Activated effector memory CD4-positive, alpha-beta T cell treated with anti-CD3 and anti-CD28 coated beads, Interleukin-2, amount 50 U/mL, for 16 hours (primary cell): ENCODE measurements at places on chromosomes 11 and 22.

- DNase-seq = no peak
These were observed 33.1 kb upstream of the POLD3 start for GRCh38 chr11:74559110-74559933.

DNA sequence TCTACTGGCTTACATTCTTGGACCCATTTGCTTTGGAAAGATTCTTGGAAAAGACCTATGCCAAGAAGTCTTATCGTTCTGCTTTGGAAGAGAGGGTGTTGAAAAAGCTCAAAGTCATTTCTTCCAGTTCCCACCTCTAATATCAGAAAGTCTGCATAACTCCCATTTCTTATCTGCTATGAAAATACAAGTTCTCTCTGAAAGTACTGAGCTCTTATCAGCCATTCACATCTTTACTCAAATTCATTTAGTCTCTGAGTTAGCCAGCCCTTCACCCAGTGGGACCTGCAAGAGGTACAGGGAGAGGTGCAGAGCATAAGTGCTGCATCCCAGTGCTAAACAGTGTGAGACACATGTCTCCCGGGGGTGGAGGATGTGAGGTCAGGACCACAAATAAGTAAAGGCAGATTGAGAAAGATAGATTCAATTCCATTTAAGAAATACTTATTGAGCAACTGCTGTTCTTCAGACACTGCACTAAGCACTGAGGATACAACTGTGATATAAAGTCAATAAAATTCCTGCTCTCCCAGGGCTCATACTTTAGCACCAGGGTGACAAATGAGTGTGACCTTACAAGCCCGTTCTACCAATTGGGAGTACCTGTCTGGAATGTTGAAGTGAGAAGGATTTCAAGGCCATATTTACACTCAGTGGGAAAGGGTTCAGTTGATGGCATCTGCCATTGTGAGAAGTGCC is 76.7 kb downstream of the PISD start:
- no peak for DNase-seq

GRCh38 chr11:115682888-115683287 is 178.7 kb upstream of the CADM1 start:
- no peak for DNase-seq

DNA sequence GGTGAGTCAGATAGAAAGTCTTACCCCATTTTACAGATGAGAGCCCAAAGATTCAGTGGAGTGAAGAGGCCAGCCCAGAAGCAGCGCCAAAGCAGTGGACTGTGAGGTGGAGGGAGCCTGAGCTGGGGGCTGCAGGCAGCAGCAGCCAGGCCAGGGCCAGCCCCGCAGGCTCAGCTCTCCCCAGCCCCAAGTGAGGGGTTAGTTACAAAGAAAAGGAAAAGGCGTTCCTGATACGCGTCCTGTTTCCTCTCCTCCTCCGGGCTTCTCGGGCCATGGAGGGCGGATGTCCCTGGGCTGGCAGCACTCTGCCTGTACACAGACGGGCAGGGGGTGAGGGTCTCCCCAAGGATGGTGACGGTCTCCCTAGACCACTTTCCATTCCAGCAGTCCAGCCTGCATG is 44.9 kb downstream of the ARRB1 start:
- no peak for DNase-seq

DNA sequence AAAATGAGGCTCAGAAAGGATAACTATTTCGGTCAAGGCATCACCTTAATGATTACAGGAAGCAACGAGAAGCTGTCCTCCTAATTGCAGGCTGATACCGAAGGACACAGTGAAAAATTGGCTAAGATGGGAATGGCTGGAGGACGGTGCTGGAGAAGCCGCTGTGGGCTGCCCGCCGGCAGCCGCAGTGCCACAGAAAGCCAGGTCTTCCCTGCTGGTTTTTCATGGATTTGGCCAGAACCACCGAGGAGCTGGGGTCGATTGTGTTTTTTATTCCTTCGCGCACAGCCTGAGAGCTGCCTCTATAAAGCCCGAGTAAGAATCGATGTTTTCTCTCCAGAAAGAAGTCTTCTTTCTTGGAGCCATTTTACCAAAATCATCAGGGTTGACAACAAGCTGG is 1484.2 kb downstream of the BRD1 start:
- peak; percentile 12 for DNase-seq
